ENCODE measurements at places on chromosomes 16 and 17.

- DNase-seq = no peak
These were observed 12.6 kb upstream of the CA10 start for GRCh38 chr17:52170963-52171572.

DNA sequence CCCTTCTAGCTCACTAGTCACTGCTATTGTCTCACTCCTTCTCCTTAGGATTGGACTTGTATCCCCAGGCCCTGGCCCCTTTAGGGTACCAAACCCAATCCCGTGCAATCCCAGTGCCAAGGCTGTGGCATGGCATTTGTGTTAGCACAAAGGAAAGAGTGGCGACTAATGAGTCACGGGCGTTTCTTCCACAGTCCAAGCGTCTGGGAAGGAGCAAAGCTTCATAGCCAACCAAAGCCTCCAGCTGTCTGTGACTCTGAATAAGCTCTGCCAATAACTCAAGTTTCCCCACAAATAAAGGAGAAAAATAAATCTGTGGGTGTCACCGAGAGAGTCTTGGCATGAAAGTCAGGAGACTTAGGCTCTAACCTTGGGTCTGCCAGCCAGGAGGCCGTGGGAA is 54.6 kb upstream of the COX10 start:
- no peak for DNase-seq

DNA sequence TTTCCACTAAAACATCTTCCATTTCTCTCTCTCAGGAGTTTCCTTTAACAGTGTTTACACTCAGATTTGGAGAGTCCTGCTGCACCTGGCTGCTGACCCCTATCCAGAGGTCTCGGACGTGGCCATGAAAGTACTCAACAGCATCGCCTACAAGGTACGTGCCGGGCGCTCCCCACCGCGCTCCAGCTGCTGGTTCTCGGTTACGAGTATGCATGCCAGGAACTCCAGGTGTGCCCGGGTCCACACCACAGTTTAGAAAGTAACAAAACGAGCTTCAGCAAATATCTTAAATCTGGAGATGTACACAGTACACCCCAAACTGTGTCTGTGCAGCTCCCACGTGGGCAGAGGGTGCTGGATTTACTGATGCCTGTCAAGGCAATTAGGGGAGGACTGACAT is 82.9 kb upstream of the CHMP6 start:
- no peak for DNase-seq

- DNase-seq = no peak
These were observed 62.1 kb downstream of the ZNF652 start for GRCh38 chr17:49299996-49300395.

GRCh38 chr16:81620796-81621195 is 158.3 kb upstream of the PLCG2 start:
- DNase-seq = no peak
